IPS DF 19.7 (cell line): ENCODE measurements at places on chromosomes 2 and 18.

GRCh38 chr2:212712466-212712865 is 173.9 kb upstream of the ERBB4 start:
- DNase-seq: no peak

DNA sequence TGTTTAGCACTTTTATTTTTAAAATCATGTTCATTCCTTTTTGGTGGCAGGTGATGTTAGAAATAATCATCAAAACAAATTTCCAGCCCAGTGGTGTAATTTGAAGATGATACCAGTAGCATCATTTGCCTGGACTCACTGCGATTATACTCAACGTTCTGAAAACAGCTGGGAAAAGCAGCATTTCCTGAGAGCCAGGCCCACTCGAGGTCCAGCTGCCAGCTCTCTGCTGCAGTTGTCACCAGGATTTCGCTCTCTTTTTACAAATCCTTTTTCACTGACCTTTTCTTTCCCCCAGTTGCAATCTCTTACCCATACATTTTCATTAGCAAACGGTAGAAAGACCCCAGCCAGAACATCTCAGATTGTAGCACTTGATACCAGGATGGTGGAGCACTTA is 110.6 kb upstream of the LYPD1 start:
- no peak for DNase-seq

DNA sequence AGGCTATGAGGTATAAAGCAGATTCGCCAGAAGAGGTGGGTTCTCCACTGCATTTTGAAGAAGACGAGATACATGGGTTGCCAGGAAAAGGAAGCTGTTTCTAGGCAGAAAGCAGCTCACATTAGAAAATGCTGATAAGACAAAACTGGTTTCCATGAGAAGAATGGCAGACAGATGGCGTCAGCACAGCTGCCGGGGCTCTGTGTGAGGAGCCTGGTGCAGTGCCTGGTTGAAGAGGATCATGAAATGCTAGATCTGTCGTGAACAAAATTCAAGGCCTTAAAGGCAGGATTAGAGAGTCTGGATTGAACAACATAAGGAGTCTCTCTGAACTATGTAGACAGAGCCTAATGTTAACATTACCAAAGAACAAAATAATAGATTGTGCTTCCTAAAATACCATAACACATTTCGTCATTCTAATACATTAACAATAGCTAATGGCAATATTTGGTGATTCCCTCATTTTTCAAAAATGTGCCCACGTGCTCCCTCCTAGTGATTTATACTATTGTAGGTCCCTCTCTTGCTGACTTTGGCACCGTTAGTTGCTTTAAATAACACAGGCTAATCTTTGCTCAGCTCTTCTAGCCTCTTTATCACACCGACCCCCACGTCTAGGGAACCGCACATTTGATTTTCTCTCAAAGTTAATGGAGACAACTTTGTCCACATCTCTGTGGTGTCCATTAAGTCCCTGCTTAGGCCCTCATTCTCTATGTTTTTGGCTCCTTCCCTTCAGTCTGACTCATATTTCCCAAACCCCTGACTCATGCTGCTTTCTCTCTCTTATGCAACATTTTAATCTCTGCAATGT is 38.2 kb downstream of the EFEMP1 start:
- DNase-seq: no peak

- DNase-seq: no peak
Observed at GRCh38 chr2:168560817-168561499, 104.9 kb downstream of the CERS6 start.

DNA sequence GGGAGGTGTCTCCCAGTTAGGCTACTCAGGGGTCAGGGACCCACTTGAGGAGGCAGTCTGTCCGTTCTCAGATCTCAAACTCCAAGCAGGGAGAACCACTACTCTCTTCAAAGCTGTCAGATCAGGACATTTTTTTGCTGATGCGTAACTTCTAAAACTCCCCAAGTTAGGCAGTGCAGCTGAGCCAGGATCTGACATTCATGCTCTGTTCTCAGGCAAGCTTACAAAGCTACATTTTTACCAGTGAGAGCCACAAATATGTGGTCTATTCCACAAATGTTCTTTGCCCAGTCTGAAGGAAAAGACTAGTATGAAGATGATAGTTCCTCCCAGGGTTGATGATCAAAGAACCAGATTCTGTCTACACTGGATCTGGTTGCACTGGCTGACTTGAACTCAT is 184.1 kb downstream of the MTCL1 start:
- DNase-seq: no peak

DNA sequence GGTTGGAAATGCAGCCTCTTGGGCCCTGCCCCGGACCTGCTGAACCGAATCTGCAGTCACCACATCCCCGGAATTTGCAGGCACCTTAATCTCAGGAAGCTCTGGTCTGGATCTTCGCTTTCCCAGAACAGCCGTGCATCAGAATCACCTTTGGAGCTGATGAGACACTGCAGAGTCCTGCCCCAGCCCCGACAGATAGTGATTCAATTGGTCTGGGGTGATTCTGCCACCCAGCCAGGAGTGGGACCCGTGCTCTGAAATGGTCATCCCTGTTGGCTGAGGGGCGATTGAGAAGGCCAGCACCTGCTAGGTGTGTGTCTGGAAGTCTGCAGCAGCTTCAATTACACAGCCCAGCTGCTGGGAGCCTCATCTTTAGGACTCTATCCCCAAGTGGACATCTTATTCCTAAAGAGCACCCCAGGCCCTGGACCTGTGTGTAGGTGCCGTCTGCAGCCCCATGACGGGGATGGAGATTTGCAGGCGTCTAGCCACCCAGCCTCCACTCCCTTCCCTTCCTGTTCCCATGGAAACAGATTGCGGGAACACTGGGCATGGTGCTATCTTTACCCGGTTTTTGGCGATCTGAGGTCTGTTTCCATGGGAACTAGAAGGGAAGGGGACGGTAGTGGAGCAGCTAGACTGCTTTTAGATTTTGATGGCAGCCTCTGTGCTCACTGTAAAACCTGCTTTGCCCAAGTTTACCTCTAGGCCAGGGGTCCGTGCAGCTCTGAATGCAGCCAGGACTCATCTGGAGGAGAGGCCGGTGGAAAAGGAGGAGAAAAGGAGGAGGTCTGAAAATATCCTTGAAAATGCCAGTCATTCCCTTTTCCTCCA is 156.1 kb downstream of the LDLRAD4 start:
- DNase-seq: no peak

DNA sequence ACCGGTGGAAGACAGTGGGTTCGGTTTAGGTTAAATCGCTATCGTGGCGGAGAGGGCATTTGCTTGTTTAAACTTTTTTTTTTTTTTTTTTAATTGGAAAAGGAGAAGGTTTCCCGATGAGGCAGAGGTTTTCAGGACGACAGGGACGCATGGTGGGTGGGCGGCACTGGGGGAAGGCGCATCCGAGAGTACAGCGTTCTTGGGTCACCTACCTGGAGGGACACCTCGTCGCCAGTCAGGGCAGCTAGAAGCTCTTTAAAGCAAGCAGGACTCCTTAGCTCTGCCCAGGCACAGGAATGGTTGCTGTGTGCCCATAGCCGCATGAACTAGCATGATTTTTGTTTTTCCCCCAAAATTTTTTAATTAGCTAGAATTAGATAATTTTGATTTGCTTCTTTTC is 437 bp downstream of the LDLRAD4 start:
- no peak for DNase-seq

DNA sequence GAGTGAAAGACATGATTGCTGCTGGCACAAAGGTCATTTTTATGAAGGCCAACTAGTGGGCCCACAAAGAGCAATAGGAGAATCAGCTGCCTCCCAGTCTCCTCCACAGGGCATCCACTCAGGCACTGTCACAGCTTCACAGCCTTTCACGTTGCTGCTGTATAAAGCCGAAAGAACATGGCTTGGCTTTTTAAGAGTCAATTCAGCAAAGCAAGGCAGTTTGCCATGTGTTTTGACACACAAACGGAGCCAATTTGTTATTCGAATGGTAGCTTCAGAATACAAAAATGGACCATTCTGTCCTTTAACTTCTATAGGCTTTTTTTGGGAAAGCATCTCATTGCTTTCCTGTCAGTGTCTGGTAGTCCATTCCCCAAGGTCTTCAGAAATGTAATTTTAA is 283.4 kb upstream of the PARD3B start:
- no peak for DNase-seq
